ENCODE measurements at places on chromosomes 1 and 21. TPM values are rescaled to one million over a fixed set of nuclear protein-coding genes. Genes with fewer than 3 reads are reported as not detected.

VPS45 gene
- polyA plus RNA-seq = 150 TPM

VASH2 gene
- polyA plus RNA-seq = 69.5 TPM

BMP8B gene
- 0.04 TPM for polyA plus RNA-seq

CFAP141 gene
- not detected for polyA plus RNA-seq

KCNJ9 gene
- 8.0 TPM for polyA plus RNA-seq

PRR9 gene
- not detected for polyA plus RNA-seq

CRYAA gene
- not detected for polyA plus RNA-seq

KIF14 gene
- 0.69 TPM for polyA plus RNA-seq

NEK2 gene
- 0.98 TPM for polyA plus RNA-seq

COL8A2 gene
- 0.98 TPM for polyA plus RNA-seq

DIRAS3 gene
- polyA plus RNA-seq = 8.0 TPM

TRIM46 gene
- 49.0 TPM for polyA plus RNA-seq

CD244 gene
- not detected for polyA plus RNA-seq

P3R3URF gene
- polyA plus RNA-seq = not detected

SOAT1 gene
- 5.7 TPM for polyA plus RNA-seq

C1orf226 gene
- polyA plus RNA-seq = 10.2 TPM

F5 gene
- 0.10 TPM for polyA plus RNA-seq

MTMR11 gene
- 0.58 TPM for polyA plus RNA-seq

C1orf35 gene
- polyA plus RNA-seq = 37.5 TPM

CD53 gene
- not detected for polyA plus RNA-seq

PLEKHA6 gene
- polyA plus RNA-seq = 25.5 TPM

OR10J1 gene
- not detected for polyA plus RNA-seq

LCE7A gene
- polyA plus RNA-seq = not detected

C1orf141 gene
- not detected for polyA plus RNA-seq

TNFSF4 gene
- 0.98 TPM for polyA plus RNA-seq

LIPI gene
- polyA plus RNA-seq = not detected

SLC45A1 gene
- polyA plus RNA-seq = 13.7 TPM

ACTL8 gene
- not detected for polyA plus RNA-seq

KDM1A gene
- 276 TPM for polyA plus RNA-seq

WLS gene
- polyA plus RNA-seq = 8.8 TPM

CD5L gene
- polyA plus RNA-seq = not detected

PGLYRP3 gene
- not detected for polyA plus RNA-seq
